ENCODE measurements at places on chromosomes 7 and 10.

DNA sequence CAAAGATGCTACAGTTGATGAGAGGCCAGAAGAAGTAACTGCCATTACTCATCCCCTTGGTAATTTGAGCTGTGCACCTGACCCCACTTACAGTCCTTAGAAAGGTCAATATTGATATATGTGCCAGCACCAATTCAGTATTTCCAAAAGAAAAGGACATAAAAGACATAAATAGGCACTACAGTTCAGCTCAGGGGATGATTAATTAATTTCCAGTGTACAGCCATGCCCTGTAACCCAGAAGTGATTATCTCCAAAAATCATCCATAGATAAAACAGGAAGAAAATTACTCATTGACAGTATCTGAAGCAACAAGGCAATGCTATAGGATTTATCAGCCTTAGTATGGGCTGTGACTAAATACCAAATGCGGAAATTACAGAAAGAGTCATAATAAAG is 82.4 kb downstream of the PHYHIPL start:
- no peak for DNase-seq

DNA sequence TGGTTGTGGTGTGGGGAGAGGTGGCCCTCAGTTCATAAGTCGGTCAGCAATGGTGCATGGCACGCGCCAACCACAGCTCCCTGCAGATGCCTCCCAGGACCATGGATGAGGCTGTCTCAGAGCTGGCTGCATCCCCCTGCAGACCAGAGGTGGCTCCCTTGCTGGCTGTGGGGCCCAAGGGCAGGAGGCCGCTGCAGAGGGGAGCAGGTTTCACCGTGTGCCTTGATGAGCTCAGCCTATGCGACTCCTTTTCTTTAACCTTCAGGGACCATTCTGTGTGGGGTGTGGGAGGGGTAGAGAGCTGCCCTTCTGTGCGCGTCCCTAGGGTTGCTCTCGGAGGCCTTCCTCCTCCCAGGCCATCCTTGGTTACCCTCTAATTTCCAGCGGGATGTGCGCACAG is 152.4 kb downstream of the ACTR3B start:
- DNase-seq = no peak

GRCh38 chr7:136062625-136063325 is 85.6 kb upstream of the MTPN start:
- DNase-seq = no peak

DNA sequence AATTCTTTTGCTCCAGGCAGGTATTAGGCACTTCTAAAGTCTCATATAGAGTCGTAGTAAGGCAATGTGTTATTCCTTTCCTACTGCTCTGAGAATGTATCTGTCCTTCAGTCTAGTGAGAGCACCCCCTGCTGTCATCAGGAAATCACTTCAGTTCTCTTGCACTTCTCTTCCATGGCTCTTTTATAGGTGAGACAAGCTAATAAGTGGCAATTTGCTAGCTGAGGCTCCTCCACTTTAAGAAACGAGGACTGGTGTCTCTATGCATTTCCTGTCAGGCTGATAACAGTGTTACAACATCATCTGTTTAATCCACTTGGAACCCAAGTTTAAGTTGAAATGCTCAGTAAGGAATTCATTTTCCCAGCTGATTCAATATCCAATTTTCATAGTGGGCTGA is 350.6 kb downstream of the TFEC start:
- peak; percentile 79 for DNase-seq

GRCh38 chr10:61793760-61794703 is 107.5 kb upstream of the ARID5B start:
- no peak for DNase-seq

DNA sequence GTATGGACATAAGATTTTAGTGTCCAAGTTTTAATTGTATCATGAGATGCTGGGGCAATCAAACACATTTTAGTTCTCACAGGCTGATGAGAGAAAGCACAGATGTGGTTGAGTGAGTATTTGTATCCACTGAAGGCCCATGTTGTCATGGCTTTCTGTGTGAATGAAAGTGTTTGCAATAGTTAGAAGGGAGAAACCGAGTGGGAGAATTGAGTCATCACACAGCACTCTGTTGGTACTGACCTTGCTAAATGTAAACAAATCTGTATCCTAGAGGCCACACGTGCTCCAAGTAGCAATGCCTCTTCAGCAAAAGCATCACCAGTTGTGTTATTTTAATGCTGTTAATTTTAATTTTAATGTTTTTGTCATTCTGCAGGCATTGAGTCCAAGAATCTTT is 121.2 kb downstream of the EMX2 start:
- no peak for DNase-seq

DNA sequence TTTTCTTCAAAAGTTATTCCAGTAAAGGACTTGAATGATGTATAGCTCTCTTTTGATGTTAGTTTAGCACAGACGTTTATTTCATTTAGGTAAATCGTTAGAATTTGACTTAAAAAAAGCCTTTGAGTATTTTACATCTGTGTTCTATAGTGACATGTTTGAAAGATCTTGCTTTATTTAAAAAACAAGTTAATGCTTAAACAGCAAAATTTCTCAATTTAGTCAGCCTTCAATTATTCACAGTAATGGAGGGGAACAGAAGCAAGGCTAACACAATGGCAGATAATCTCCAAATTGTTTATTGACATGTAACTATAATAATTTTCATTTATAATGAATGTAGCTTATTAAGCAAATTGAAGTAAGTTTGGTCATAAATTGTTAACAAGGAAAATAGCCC is 63.5 kb downstream of the MKLN1 start:
- DNase-seq = no peak

GRCh38 chr7:64619705-64620104 is 46.2 kb upstream of the ZNF107 start:
- DNase-seq = no peak

- DNase-seq = no peak
Observed at GRCh38 chr7:17651341-17651740, 289.0 kb downstream of the SNX13 start.

GRCh38 chr7:148915211-148915610 is 31.1 kb upstream of the EZH2 start:
- DNase-seq = no peak

GRCh38 chr7:108809356-108809755 is 239.7 kb downstream of the DNAJB9 start:
- DNase-seq = no peak

GRCh38 chr7:52854681-52855080 is 180.8 kb upstream of the POM121L12 start:
- DNase-seq = no peak

GRCh38 chr10:79139124-79139835 is 70.5 kb downstream of the ZMIZ1 start:
- peak; percentile 63 for DNase-seq

DNA sequence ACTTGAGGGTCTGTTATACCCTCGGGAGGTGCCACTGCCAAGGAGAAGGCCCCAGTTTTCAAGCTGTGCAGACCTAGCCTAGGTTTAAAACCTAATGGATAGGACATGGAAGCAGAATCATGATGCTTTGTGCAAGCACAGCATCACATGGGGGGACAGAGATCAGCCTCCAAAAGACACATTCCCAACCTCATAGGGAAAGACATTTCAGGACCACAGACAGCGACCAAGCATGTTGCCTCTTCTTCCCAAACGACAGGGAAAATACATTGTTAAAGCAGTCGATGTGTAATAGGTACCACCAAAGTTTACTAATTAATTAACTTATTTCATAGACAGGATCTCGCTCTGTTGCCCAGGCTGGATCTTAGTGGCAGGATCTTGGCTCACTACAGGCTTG is 573.9 kb downstream of the TCERG1L start:
- DNase-seq = peak; percentile 1

DNA sequence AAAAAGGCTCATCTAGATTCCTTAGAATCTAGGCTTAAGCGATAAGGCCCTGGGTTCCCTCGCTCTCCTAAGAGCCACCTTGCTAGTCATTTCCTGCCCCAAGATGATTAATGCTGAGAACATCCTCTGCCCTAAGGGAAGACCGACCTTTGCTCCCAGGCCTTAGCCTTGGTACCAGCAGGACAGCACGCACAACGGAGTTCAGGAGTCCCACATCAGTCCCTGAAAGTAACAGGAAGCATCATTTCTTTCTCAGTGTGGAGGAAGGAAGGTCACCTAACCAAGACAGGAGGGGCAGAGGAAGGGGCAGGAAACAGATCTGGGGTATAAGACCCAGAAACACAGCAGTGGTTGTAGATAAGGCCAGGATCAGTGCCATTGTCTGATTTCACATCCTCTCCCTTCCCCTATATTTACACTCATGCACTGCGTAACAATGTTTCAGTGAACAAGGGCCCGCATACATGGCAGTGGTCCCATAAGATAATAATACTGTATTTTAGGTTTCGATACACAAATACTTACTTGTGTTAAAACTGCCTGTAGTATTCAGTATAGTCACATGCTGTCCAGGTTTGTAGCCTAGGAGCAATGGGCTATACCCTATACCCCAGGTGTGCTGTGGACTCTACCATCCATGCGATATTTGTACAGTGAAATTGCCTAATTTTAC is 8.1 kb upstream of the FAM107B start:
- peak; percentile 78 for DNase-seq

- peak; percentile 73 for DNase-seq
Observed at GRCh38 chr10:88991899-88992320, 1.3 kb downstream of the FAS start.

GRCh38 chr7:6338551-6339274 is 66.3 kb upstream of the CYTH3 start:
- no peak for DNase-seq

DNA sequence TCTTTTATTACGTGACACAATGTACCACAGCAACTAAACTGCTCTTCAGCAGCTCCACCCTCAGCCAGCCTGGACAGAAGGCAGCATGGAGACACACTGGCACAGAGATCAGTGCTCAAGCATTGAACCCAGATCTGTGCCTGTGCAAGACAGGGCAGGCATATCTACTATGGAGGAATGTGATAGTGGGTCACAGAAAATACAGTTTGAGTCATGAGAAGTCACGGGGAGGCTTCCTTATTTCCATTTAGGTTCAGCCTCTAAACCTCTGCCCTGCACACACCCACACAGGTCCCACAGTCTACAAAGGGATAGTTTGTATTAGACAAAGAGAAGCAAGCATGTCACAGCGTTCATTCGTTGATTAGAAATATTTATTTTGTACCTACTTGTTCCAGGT is 187.4 kb upstream of the AGR3 start:
- DNase-seq = no peak

DNA sequence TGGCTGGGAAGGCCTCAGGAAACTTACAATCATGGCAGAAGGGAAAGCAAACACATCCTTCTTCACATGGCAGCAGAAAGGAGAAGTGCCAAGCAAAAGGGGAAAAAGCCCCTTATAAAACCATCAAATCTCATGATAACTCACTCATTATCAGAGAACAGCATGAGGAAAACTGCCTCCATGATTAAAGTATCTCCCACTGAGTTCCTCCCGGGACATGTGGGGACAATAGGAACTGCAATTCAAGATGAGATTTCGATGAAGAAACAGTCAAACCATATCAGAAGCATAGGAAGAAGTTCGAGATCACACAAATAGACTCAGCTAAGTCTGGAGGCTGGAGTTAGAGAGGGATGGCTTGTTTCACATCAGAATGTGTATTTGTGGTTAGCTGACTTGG is 869.4 kb upstream of the PHF14 start:
- DNase-seq = no peak

DNA sequence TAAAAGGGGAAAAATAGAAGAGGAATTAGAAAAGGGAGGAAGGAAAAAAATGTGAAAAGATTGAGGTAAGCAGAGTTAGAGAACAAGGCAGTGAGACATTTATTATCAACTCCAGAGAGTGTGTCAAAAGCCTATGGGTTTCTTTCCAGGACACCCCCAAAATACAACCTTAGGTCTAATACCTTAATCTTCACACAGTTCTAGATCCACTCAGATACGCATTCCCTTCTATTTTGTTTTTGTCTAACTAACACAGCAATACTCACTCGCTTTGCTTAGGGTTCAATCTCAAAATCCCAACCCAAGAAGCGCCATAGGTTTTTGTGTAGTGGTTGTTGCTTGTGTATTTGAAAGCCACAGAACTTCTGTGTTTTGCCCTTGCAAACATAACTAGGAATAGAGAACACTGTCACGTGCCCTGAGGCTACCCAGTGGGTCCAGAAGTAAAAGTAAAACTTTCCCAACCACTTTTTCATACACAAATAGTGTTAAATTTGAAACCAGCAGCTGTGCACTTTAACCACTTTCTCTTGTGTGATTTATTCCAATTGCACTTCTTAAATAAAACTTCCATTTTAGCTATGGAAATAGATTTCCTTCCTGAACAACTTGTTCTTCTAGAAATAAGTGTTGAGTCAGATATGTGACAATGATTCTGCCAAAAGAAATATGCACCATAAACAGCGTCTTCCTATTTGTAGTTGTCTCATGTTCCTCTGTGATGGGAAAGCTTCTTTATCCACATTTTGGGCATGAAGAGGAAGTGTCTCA is 414.7 kb upstream of the GHITM start:
- no peak for DNase-seq

Measured in Kasumi-1 (cell line).